Right kidney (tissue), 9 donors: ENCODE measurements at places on chromosomes 6 and 20.
A peak's percentile ranks its signal among the peaks of the same experiment; 100 is the strongest.

- DNase-seq: peak; percentile 61
Observed at GRCh38 chr20:45337367-45338120, 10.7 kb downstream of the SDC4 start.

DNA sequence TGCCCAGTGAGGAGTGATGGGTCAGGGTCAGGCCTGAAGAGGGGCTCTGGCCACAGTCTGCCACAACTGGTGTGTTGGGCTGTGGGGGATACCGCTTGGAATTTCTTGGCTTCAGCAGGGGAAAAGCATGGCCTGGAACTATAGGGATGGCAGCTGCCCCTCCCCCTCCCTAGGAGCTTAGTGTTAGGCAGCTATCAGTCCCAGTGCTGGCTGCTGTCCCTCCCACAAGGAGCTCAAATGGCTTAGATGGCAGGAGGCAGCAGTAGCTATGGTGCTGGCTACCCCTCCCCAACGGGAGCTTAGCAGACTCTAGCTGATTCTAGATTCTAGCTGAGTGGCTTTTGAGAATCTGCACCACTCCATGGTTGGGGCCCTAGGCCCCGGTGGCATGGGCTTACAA lies 414.5 kb upstream of the HSF2 start:
- no peak for DNase-seq

DNA sequence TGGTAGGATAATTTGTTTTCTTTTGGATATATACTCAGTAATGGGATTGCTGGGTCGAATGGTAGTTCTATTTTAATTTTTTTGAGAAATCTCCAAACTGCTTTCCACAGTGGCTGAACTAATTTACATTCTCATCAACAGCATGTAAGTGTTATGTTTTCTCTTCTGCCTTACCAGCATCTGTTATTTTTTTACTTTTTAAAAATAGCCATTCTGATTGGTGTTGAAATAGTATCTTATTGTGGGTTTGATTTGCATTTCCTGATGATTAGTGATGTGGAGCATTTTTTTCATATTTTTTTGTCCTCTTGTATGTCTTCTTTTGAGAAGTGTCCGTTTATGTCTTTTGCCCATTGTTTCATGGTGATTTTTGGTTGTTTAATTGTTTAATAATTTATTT lies 11.9 kb downstream of the HINT3 start:
- no peak for DNase-seq

DNA sequence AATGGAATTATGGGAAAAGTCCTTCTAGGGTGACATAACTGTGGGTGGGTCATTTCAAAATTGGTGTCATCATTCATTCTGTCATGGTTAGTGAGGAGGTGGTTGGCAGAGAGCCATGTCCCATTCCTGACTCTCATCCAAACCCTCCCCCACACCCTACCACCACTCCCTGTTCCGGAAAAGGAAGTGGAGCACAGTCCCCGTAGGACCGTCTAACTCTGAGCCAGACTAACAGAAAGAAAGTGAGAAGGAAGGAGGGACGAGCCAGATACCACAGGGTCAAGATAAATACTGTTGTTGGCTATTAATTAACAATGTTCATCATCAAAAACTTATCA lies 4.8 kb downstream of the TRIM10 start:
- no peak for DNase-seq

GRCh38 chr6:150770637-150771036 lies 94.9 kb upstream of the MTHFD1L start:
- DNase-seq: no peak

DNA sequence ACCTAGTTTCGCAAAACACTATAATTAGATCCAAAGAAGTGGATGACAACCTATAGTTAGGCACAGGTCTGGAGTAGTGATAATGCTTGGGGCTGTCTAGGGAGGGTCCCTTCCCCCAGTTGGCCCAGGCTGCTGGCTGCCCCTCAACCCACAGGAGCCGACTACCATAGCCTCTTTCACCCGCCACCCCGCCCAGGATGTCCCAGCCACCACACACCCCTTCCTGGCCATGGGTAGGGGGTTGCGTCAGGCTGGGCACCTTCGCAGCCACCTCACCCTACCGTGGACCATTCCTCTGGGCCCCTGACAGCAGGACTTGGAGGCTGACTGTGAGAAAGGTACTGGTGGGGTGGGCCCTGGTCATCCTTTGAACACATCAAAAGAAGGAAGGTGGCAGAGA lies 8.5 kb downstream of the TFEB start:
- no peak for DNase-seq

DNA sequence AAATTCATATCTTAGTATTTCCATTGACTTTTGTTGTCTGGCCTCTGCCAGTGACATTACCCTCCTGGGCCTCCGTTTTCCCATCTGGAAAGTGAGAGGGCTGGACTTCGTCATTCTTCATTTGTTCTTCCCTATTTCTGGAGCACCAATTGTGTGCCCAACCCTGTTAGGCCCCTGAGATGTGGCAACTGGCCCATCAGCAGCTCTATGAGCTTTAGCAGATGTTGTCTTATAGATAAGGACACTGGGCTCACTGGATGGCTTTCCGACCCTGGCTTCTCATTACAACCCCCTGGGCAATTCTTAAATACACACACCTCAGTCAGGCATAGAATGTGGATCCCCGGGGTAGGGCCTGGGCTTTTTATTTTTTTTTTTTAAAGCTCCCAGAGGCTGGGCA lies 14.7 kb downstream of the PABPC1L start:
- DNase-seq: no peak

- no peak for DNase-seq
Observed at GRCh38 chr20:13799974-13800373, 15.1 kb downstream of the NDUFAF5 start.

DNA sequence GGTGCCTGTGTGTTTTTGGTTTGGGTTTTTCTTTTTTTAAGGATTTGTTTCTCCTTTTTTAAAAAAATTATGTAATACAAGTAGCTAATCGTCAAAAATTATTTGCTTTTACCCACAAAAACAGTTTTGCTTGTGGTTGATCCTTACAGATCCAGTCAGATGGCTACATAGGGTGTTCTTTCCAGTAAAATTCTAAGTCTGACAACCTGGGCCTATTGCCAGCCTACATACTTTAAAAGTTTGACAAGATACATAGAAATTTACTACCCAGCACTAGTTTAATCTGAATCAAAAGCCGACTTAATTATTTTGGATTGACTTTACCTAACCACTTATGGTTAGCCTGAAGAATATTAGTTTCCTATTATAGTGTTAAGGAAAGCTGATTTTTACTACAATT lies 2.1 kb upstream of the SOX4 start:
- DNase-seq: no peak

DNA sequence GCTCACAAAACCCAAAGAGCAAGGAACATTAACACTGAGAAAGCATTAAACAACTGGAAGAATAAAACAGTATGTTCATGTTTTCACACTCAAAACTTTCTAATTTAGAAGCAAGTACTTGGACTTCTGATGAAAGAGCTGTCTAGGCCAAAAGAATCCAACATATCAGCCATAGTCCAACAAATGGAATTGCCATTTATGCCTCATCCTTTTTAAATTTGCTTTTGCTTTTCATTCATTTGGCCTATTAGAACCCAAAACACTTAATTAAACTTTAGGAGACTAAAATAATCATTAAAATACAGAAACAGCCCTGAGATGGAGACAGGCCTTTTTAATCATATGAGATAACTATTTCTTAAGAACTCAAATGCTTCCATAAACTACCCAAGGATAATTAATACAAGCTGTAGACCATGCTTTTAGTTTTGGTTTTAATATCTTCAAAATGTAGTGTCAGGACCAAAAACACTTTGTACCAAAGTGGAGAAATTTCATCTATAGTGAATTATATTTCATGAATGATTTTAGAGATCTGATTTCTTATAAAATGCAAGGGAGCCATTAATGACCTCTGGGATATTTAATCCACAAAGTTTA lies 166.5 kb downstream of the KIF6 start:
- DNase-seq: no peak

DNA sequence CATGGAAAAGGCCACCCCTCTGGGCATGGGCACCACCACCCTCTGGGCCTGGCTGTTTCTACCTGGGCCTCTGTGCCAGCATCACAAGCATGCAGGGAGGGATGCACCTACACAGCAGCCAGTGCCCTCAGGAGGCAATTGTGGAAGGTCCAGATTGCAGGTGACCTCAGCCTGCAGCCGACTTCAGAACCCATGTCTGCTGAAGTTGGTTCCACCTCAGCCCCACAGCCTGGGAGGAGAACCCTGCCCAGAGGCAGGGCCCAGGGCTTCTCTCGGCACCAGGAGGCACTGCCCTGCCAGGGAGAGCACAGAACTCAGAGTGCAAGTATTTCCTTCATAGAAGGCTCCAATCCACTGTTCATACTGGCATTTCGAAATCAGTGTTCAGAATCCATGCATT lies 149.8 kb downstream of the TTLL2 start:
- DNase-seq: no peak

DNA sequence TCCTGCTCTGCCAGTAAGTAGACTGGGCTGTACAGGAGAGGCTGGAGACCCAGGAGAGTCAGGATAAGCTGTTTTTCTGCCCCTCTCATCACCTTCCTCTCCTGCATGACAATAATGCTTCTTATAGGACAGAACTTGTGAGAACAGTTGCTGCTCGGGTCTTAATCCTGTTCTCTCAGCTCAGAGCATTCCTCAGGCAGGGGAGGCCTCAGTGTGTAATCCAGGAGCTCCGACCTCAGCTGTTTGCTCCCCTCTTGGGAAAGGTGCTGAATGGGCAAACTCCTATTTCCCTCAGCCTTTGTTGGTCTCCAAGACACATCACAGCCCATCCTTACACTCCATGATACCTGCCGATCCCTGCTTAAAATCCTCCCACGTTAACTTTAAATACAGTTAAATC lies 134.9 kb upstream of the LRFN2 start:
- DNase-seq: no peak

DNA sequence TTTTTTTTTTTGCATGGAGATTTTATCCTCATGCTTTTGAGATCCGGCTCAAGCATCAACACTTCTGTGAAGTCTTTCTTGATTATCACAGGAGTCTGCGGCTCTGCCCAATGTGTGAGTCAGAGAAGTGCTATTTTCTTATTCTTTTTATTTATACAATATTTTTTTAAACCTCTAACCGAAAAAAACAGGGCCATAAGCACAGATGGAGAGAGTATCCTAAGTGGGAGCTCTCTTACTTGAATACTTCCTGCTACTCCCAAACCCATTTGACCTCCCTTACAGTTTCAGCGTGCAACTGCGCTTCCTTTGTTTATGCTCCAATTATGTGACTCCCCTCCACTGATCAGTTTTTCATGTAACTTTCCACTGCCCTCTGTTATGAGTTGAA lies 8.7 kb upstream of the ATXN1 start:
- no peak for DNase-seq

DNA sequence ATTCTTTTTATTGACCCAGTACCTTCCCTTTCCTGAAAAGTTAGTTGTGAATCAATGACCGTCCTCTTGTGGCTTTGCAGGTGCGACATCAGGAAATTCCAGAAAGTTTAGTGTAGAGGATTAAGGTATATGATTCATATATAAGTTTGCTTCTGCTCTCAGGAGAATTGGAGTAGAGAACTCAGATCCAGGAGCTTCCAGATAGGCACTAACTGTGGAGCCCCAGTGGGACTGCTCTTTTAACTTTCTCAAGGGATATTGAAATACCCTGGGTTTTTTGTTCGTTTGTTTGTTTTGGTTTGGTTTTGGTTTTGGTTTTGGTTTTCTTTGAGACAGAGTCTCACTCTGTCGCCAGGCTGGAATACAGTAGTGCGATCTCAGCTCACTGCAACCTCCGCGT lies 9.5 kb downstream of the TAAR2 start:
- DNase-seq: no peak

- DNase-seq: no peak
Observed at GRCh38 chr20:57667924-57668782, 41.7 kb downstream of the PMEPA1 start.

- DNase-seq: no peak
Observed at GRCh38 chr6:144027932-144028587, 20.0 kb upstream of the PLAGL1 start.

- no peak for DNase-seq
Observed at GRCh38 chr6:134322216-134322615, 4.3 kb upstream of the SGK1 start.

DNA sequence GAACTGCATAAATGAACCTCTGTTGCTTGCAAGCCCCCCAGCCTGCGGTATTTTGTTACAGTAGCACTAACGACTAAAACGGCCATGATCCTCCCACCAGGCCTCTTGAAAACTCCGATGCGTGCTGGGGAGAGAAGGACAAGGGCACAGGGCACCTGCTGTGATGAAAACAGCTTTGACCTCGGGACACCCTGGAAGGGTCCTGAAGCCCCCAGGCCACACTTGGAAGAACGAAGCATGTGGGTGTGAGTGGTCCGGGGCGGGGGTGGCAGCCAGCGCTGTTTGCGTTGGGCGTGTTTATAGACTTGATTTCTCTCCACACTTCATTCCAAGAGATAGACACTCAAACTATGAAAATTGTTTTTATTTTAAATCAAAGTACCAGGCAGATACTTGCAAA lies 13.2 kb upstream of the HELZ2 start:
- no peak for DNase-seq

DNA sequence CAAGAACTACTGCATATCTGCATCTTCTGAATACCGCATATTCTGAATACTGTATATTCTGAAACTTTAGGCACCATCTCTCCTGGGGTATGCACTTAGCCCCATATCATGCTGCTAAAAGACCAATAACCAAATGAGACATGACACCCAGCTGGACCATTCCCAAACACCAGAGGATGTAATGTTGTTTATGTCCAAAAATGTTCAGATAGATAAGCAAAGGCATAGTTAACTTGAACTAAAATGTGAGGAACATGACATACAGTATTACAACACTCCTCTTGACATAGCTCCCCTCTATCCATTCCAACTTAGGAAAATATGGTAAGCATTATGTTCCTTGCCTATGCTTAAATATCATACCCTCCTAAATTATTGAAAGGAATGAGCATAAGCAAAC lies 127.3 kb downstream of the TENT5A start:
- DNase-seq: no peak
